ENCODE measurements at places on chromosomes 12 and 14.

- no peak for DNase-seq
Measured at GRCh38 chr12:41032386-41032785, 155.7 kb upstream of the PDZRN4 start.

DNA sequence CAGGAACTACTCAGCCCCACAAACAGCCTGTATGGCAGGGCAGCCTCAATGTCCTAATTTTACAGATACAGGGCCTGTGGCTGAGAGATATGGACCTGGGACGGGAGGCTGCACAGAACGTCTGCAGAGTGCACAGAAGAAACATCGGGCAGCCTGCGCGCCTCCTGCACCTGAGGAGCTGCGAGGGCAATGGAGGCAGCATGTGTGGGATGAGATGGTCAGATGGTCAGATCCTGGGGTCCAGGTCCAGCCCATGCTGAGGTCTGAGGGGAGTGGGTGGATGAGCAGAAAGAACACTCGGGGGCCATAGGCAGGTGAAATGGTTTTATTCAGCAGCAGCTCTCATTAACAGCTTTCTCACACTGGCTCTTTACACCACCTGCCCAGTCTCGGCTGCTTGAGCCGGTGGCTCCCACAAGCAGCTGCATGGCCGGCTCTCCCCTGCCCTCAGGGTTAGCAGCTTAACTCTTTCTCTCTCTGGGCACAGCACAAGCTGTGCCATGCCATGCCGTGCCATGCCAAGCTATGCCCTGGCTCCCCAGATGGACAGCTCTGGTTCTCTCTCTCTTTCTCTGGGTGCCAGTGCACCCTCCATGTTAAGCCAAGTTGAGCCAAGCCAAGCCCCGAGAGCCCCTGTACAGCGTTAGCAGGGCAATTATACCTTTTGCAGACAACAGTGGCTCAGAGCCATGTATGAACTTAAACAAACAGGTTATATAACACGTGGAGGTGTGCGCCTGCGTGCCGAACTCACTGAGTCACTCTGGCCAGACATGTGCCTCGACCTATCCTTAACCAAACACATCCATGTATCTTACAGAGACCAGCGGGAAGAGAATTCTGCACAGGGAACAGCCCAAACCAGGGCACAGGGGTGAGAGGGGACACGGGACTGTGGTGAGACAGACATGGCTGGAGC lies 47.6 kb downstream of the RIMBP2 start:
- DNase-seq: no peak

DNA sequence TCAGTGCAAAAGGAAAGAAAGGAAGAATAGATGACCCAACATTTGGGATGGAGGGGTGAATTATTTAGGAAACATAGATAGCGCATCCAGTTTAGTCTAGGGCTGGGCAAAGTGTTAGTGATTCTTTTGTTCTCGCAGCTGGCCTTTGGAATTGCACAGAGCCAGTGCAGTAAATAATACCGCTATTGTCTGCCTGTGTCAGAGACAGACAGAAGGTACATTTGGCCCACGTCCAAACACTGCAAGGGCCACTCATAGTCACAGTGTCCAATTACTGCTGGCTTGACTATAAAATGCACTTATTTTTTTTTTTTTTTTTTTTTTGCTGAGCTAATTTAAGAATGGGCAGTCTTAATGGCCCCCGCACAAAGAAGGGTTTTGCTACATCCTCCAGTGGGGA lies 638.6 kb downstream of the BCL11B start:
- DNase-seq: no peak

DNA sequence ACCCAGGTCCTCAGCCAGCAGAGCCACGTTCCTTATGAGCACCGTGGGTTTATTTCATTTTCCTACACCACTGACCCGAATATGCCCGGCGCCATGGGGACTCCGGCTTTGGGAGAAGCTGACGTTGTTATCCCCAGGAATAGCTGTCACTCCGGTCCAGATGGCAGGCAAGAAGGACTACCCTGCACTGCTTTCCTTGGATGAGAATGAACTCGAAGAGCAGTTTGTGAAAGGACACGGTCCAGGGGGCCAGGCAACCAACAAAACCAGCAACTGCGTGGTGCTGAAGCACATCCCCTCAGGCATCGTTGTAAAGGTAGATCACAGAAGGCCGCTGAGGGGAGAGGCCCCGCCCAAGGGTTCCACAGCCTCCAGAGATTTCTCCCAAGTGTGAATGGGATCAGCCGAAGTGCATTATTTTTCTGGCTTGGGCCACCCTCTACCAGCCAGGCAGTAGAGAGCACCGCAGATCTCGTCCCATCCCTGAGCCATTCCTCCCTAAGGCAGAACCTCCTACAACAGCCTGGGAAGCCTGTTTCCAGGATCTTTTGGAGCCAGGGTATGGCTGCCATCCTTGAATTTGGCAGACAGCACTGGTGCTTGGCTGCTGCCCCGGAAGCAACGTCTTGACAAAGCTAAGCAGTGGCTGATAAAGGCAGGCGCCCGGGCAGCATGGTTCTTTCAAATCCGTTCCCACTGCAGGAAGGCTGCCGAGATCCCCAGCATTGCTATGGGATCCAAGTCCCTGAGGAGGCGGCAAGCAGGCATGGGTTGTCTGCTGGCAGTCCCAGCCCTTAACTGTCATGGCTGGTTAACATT lies 17.8 kb downstream of the CDK2AP1 start:
- DNase-seq: no peak

DNA sequence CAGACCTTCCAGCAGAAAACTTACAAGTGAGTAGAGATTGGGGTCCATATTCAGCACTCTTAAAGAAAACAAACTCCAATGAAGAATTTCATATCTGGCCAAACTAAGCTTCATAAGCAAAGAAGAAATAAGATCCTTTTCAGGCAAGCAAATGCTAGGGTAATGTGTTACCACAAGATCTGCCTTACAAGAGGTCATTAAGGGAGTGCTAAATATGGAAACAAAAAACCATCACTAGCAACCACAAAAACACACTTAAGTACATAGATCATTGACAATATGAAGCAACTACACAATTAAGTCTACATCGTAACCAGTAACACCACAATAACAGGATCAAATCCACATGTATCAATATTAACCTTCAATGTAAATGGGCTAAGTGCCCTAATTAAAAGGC lies 47.1 kb upstream of the CLEC14A start:
- DNase-seq: no peak

Data from HT-29 (cell line).